Stimulated activated CD4-positive, alpha-beta T cell treated with anti-CD3 and anti-CD28 coated beads, Interleukin-4, amount 100 ng/mL, for 1 hour (primary cell): ENCODE measurements at places on chromosomes 6 and 20.

DNA sequence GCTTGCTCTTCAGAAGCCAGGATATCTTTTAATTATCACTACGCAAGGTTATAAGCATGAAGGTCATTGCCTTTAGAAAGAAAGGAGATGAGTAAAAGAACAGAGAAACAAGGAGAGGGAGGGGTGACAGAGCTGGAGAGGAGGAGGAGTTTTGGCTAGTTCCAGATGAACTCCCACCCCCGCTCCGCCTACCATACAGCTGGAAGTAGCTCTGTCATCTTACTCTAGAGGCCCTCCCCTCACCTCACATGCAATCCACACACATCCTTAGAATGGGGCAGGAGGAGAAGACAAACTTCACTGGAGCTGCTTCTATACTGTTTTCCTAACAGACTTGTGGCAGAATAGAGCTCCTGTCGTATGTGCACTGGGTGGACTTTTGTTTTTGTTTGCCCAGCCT, 144.7 kb downstream of the SCML4 start:
- DNase-seq: no peak

DNA sequence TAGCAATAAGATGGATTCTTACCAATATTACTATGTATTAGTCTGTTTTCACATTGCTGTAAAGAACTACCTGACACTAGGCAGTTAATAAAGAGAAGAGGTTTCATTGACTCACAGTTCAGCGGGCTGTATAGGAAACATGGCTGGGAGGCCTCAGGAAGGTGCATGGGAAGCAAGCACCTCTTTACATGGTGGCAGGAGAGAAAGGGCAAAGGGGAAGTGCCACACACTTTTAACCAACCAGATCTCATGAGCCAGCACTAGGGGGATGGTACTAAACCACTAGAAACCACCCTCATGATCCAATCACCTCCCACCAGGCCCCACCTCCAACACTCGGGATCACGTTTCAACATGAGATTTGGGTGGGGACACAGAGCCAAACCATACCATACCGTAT, 40.7 kb upstream of the CCDC167 start:
- no peak for DNase-seq

GRCh38 chr20:57003012-57003411, 263.4 kb downstream of the BMP7 start:
- DNase-seq: no peak

GRCh38 chr20:888057-888456, 28.1 kb downstream of the ANGPT4 start:
- DNase-seq: no peak

DNA sequence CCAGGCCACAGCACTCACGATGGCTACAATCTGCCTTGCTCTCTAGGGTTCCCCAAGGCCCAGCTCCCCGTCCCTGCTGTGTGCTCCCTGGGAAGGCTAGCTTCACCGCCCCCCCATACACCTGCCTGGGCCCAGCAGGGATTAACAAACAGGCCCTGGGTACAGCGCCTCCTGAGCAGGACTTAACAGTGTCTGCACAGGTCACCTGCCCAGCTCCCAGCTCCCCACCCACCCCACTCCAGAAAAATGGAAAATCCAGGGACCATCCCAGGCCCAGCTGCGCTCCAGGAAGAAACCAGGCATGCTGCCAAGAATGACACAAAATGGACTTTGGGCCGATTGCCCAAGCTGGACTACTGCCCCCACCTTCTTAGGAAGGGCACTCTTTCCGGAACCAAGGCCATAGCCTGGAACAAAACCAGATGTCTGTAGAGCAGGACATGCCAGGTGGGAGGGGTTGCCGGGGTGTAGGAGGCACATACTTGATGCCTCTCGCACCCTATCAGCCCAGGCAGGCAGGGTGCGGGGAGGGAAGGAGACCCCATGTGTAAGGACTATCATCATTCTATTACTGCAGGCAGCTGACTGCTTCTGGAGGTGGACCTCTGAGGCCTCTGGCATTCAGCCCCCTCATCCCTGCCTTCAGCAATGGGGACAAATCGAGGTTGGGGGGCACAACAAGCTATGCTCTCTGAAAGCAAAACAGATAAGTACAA, 104.9 kb downstream of the SNX5 start:
- no peak for DNase-seq

- DNase-seq: no peak
Measured at GRCh38 chr20:60573003-60573680, 614.9 kb downstream of the CDH26 start.

DNA sequence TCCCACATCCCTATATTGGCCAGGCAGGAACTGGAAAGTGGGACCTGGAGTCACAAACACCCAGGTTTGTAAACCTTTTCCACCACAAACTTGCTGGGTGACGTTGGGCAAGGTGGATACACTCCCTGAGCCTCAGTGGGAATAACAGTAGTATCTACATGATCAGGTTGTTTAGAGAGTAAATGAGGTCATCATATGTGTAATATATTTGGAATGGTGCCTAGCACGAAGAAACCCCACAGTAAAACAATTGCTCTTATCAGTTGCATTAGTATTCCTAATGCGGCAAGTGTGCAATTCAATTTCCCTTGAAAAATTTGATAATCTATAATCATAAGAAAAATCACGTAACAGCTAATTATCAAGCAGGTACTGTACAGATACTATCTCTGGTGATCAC, 51.9 kb downstream of the HIVEP2 start:
- no peak for DNase-seq

GRCh38 chr20:19775353-19776253, 17.5 kb downstream of the RIN2 start:
- DNase-seq: no peak

DNA sequence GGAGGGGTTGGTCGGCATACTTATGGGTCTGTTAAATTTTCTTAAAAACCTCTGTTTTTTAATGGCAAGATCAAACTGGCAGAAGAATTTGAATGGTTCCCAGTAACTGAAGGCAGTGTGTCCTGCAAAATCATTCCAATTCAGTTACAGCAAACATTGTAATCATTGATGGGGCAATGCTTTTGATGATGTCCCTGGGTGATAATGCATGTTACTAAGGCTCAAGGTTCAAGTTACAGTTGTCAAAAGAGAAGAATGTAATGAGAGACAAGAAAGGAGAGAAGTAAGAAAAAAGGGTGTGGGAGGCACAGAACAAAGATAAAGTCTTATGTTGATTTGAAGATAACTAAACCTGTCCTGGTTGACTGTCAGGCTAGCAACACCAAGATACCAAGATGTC, 54.9 kb downstream of the CEP162 start:
- DNase-seq: no peak

- no peak for DNase-seq
Measured at GRCh38 chr6:98816799-98817198, 17.6 kb upstream of the POU3F2 start.

DNA sequence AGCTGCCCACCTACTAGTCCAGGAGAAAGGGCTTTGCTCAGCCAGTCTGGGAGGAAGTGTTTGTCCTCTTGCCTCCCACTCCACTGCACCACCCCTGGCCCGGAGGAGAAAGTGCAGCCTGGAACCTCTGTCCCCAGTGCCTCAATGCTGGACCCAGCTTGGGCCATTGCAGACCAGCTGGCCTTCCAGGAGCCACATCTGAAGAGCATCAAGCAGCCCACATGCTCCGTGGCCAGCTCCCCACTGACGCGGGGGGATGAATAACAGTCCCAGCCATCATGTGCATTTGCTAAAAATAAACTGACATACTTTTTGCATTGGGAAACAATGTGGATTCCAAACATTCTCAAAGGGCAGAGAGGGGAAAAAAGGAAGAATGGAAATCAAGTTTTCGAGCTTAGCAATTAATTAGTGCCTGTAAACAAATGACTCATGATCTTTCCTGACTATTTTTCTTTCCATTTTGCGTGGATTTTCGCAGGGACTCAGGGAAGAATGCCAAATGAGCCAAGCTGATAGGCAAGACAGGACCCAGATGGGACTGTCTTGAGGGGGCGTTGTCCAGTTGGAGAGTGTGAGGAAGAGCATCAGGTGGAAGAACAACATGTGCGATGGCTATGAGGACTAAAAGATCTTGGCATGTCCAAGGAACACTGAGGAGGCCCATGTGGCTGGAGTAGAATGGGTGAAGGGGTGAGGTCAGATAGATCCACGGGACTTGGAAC, 34.1 kb downstream of the CEBPB start:
- no peak for DNase-seq

GRCh38 chr6:3759646-3760232, 8.2 kb upstream of the PXDC1 start:
- no peak for DNase-seq

- DNase-seq: no peak
Measured at GRCh38 chr6:121664158-121664557, 228.7 kb downstream of the GJA1 start.

DNA sequence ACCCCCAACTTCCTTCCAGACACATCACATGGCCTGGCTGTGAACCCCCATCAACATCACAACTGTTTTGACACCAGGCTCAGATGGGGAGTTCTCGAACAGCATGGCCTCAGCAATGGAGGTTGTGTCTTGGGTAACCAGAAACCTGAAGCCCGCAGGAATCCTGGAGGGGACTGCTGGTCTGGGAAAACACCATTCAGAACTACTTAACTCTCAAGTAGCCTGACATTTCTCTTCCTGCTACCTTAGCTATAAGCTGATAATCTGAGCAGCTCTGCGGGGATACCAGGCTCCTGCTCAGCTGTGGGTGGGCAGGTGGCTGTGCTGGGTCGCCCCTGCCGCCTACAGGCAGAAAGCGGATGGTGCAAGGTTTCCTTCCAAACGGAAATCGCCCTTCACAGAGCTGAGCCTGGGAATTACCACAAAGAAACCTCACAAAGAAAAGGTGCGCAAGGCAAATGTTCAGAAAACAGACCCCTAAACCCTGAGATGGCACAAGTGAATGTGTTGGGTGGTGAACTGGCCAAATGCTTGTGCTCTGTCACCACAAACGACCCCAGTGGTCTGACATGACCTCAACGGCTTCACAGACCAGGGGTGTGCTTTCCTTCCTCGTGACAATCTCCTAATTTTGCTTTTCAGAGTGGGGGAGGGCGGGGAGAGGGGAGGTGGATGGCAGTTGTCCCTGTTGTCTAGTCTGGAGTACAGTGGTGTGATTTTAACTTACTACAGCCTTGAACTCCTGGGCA, 29.5 kb downstream of the SNX5 start:
- peak; percentile 56 for DNase-seq

DNA sequence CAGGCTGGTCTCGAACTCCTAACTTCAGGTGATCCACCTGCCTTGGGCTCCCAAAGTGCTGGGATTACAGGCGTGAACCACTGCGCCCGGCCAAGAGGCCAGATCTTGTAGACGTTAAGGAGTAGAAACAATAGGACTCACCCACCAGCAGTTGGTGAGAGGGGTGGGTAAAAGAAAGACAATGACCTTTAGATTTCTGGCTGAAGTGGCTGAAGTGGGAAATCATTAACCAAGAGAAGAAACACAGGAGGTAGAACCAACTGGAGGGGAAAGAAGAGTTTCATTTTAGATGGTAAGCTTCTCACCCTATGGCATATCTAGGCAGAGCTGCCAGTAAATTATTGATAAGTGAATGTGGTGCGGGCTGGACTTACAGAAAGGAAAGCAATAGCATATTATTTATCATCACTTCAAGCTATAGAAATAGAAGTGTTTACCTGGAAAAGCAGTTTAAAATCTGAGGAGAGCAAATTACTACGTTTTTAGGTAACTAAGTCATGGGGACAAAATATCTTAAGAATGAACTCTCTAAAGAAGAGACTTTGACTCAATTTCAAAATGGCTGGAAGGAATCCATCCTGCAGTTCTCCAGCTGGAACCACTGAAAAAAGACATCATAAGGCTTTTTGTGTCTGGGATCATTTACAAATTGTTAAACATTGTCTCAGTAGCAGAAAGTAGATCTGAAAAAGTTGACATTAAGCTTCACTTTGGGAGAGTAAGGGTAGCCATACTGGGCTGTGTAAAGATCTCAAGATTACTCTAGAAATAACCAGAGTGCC, 109.6 kb downstream of the ALDH8A1 start:
- no peak for DNase-seq

GRCh38 chr6:41073203-41073967, 611 bp downstream of the NFYA start:
- peak; percentile 77 for DNase-seq

DNA sequence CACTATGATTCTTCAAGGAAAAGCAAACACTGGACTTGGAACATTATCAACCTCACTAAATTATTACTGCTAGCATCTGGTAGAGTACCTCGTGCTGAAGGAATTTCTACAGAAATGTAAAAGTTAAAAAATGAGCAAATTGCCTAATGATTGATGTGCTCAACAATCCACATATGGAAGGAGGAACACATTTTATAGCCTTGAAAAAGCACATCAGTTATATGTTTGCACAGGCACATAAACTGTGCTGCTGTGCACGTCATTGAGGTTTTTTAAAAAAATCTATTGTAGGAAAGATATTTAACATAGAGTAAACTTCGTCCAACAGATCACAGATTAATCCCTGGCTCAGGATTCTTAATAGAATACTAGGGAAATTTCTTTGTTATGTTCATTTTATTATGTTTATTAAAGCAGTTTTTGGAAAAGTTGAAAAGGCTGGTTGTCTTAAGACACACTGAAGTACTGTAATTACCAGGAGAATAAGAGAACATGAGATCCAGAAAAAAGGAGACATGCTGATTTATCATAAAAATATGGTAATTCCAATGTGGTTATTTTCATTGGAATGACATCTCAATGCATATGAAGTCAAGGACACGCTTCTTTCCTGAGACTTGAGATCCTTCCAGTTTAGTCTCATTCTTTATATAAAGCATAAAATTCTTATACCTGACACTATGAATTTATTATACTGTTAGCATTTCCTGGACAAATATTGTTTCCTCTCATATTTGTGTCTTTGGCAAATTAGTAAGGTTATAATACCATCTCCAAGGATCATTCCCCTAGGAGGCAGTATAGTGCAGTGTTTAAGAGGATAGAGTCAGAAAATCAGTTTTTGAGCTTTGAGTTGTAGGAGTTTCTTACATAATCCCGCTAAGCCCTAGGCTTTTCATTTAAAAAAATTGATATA, 511.1 kb downstream of the TENT5A start:
- DNase-seq: no peak

DNA sequence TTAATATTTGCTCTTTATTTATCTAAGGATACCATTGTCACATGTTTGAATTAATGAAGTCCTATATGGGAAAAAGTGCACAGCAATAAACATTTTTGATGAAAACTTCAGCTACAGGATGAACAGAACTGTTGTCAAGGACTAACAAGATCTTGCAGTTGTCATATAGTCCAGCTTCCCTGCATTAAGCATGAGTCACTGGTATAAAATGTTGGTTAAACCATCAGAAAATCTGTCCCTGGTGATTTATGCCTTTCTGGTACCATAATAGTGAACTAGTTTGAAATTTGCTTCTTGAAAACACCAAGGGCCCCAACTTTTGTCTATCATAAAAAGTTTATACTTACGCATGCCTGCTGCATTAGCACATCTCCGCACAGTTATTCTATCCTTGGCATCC, 60.4 kb upstream of the RSPO3 start:
- DNase-seq: no peak

GRCh38 chr6:72813807-72814596, 192.1 kb downstream of the KCNQ5 start:
- DNase-seq: no peak

DNA sequence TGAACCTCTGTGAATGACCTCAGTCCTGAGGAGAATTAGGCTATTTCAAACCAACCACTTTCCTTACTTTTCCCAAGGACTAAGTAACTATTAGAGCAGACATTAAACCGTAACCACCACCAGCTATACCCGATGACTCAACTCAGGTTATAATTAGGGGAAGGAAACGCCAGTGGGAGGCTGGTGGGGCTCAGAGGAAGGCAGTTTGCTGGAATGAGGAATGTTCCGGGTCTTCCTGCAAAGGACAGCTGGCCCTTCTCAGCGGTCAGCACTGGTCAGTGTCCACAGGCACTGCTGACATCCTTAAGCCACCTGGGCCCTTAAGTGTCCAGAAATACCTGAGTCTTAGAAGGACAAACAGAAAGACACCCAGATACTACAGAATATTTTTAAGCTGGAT, 515.2 kb downstream of the MAFB start:
- no peak for DNase-seq

- no peak for DNase-seq
Measured at GRCh38 chr20:57791966-57792365, 82.2 kb upstream of the PMEPA1 start.
